ENCODE measurements at places on chromosomes 13 and 19.

DNA sequence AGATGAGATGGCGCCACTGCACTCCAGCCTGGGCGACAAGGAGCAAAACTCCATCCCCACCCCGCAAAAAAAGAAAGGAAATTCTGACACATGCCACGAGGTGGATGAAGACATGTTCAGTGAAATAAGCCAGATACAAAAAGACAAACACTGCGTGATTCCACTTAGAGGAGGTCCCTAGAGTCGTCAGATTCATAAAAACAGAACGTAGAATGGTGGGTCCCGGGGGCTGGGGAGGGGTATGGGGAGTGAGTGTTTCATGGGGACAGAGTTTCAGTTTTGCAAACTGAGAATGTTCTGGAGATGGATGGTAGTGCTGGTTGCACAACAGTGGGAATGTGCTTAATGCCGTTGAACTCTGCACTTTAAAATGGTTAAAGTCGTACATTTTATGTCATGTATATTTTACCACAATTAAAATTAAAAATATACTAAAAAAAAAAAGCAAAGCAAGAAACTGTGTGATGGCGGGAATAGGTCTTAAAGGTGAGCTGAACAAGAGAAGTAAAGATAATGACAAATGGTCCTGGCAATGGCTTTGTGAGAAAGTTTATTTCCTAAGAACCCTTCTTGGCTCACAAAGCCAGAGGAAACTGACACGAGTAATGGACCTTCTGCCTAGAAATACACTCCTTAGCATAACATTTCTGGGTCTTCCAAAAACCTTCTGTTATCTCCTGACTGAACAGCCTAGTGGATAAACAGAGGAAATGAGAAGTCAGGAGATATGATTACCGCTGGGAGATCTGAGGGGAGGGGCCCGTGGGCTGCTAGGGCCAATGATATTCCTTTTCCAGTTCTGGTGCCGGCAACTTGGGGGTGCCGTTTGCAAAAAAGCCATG is 4.2 kb upstream of the SPC24 start:
- DNase-seq, result no peak

DNA sequence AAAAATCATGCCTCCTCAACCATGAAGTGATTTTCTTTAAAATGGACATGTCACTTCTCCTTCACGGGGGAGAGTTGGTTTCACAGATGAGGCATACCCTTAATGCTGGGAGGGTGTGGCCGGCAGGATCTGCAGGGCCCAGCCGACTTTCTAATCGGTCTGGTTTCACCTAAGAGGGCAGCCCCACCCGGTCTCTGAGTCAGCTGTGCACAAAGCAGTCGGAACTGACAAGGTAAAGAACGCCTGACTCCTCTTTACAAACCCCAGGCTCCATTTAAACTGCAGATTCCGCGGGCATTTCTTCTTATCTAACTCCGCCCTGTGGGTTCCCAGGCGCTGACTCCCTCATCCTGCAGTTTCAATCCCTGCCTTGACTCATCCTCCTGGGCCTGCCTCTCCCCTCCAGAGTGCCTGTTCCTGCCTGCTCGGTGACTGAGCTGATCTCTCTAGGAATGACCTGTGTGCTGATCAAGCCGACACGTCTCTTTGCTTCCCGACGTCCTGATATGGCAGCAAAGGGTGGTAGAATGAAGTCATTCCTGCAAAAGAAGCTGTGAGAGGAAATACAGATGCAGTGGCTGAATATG is 63.4 kb downstream of the EFNB2 start:
- no peak for DNase-seq

DNA sequence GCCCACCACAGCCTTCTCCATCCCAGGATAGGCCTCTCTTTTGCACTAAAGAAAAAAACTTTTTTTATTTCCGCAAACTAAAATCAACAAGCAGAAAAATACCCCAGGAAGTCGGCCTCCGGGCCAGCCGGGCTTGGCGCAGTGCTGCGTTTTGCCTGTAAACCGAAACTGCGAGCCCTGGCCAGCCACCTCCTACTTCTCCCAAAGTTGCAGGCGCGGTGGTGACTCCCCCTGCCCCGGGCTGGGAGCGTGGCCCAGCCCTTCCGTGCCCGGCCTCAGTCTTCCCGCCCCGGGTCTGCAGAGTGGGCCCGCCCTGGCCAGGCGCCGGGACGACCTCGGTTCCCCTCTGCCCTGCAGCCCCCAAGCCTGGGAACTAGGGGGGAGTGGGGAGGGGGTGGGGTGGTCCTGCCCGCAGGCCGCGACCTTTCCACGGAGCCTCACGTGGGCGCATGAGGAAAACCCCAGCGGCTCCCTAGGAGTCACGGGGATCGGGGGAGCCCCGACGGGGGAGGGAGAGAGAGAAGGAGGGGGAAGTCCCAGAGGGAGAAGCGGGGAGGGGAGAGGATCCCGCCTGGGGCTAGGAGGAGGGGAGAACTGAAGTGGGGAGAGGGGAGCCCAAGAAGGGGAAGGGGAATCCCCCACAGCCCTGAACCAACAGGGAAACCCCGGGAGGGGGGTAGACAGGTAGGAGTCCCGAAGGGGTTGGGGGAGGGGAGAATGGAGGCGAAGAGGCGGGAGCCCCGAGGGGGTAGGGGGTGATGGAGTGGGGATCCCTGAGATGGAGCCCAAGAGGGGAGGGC is 3.0 kb downstream of the GADD45B start:
- no peak for DNase-seq

DNA sequence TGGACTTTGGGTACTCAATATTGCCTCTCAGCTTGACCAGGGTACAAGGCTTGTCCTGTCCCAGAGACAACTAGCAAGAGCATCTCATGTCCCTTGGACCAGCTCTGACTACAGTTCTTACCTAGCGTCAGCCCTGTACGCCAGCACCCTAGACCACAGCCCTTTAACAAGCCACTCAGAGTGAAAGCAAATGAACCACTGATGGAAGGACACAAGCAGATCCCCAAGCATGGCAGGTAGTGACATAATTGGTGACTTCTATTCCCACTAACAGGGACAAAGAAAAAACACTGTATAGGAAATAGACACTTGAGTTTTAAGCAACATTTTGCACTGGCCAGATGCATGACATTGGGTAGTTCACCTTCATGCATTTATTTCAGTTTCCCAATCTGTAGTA is 8.8 kb upstream of the LRCH1 start:
- DNase-seq, result no peak

DNA sequence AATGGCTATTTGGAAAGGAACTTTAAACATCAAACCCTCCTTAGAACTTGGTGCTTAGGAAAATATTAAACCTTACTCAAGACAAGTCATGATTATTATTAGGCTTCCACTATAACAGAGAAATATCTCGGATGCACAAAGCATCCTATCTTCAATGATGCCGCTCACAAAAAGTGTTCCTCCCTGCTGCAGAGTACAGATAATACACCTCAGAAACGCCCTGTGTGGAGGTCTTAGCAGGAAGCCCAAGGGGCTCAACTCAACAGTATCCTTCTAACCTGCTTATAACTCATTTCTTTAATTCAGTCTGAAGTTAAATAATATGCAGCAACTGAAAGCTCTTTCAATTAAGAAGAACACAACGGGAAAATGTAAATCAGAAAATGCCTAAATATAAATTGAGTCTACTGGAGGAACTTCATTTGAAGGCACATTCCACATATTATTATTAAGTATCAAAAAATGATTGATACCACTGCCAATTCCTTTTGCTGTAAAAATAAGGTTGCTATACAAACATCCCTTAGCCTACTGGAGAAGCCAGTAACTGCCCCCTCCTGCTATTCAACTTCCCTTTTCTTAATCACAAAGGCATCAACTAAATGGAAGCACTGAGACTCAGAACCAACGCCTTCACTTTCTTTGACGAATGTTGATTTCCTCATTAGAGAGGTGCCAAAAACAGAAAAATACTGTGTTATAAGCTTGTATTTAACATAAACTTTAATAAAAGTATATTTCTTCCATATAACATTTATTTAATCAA is 12.0 kb downstream of the ELF1 start:
- DNase-seq, result no peak

GRCh38 chr19:2219726-2220125 is 16.4 kb downstream of the PLEKHJ1 start:
- DNase-seq, result no peak

- DNase-seq, result peak; percentile 80
Measured at GRCh38 chr13:33639158-33639557, 178.8 kb upstream of the RFC3 start.

- no peak for DNase-seq
Measured at GRCh38 chr13:29591310-29591709, 4.2 kb downstream of the SLC7A1 start.

DNA sequence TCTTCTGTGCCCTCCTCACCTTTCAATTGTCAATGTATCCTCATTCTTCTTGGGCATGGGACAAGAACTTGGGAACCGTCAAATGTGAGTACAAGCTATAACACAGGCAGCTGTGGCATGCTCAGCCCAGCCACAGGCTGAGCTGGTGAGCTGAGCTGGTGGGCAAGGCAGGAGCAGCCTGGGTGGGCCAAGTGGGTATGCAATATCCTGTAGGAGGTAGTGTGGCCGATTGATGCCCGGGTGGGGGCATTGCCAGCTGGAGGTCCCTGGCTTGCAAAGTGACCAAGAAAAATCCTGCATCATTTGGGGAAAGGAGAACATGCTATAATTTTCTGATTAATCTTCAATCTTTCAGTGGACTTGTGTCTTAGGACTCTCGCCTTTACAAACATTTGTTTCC is 507.2 kb upstream of the SLC10A2 start:
- DNase-seq, result no peak

DNA sequence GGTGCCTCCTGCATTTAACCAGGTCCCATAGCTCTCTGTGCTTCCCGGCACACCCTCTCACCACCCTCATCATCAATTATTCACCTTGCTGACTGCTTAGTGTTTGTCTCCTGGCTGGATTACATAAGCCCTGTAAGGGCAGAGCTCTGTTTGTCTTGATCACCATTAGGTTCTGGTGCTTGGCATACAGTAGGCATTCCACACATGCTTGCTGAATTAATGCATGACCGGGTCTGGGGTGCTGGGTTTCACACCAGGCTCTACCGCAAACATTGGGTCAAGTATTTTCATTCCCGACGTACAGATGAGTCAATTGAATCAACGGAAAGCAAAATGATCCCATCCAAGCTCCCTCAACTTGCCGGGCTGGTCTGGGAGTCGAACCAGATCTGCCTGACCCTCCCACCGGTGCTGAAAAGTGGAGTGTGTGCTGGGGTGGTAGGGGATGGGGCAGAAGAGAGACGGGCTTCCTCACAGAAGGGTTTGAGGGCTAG is 28.5 kb downstream of the VAV1 start:
- no peak for DNase-seq

DNA sequence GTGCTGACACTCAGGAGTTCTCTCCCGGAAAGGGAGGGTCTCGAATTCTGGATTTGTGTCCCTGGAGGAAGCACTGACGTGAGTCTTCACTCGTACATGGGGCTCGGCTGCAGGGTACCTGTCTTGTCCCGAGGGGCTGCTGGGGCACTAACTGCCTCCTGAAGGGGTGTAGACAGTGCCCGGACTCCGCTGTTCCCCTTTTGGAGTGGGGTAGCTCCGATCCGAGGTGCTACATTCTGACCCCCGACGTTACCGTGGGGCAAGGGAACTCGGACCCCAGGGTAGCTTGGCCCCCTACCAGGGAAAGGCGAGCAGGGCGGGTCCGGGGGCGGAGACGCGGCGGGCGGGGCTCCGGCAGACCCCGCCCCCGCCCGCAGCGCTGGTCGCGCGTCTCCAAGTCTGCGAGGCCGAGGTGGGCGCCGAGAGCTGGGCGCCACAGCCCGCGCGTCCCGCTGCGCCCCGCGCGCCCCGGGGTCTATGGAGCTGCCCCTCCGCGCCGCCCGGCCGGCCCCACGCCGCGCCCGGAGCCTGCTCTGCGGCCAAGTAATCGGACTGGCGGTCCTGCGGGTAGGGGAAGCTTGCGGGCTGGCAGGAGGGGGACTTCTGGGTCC is at the start of gene NPAS1:
Gene NPAS1, plus strand, starts transcription at position 407 of the 611 bp plus-strand sequence. CDS start 1,211 bp downstream, outside the sequence.
- DNase-seq, result no peak

All from NCI-H446 treated with DMSO at 0.1 percent for 48 hours (cell line).